ACHN (cell line): ENCODE measurements at places on chromosomes 1 and 21.

DNA sequence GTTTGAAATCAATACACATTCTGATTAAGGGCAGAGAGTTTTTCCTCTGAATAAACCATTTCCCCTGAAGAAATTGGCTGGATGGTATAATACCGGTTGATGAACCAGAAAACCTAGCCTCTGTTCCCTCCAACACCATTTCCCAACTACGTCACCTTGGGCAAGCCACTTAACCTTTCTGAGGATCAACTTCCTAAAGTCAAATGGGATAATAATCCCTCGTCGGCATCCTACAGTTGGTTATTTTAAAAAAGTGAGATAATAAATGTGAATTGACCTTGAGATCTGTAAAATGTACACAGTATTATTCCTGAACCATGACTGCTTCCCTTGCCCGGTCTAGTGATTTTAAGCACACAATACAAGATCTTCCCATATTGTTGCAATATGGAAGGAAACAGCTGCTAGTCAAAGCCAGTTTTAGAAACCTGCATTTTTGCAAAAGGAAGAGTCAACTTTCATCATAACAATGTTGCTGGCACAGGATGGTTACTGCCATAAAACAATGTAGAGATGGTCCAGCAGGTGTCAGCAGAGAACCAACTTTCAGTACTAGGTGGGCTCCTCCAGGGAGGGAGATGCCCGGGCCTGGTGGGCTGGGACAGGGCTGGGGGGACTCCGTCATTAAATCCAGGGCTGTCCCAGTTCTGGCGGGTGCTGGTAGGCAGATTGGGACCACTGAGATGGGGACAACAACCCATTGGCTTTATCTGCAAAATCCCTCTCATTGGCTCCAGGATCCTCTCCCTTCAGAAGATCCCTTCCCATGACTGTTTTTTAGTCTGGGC, 5.2 kb upstream of the HLX start:
- peak; percentile 49 for DNase-seq

GRCh38 chr1:219820551-219820950, 107.8 kb downstream of the SLC30A10 start:
- no peak for DNase-seq

DNA sequence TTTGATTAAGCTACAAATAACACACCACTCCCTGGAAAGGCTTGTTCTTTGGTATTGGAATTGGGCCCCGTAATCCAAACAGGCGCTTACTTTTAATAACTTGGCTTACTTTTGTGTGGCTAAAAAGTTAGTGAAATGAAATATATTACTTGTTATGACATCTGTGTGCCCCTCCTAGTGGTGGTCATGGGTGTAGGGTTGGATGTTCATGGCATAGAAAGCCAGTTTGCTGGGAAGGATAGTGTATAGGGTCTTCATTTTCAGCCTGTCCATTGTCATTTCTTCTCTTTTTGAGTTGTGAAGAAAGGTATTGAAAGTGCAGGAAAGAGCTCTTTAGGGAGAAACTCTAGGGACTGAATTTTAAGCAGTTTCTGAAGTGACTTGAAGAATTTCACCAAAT, 5.9 kb downstream of the CDC14A start:
- DNase-seq, result peak; percentile 19

DNA sequence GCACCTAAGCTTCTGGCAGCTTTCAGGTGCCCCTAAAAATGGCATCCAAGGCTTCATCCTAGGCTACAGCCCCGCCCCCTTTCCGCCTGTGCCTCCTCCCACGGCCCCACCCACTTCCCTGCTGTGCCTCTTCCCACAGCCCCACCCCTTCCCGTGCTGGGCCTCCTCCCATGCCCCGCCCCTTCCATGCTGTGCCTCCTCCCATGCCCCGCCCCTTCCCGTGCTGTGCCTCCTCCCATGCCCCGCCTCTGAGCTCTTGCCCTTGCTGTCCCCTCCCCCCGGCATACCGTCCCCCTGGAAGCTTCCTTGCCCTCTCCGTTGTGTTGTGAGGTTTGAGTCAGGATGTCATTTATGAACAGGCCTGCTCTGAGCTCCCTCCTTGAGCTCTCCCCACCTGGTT, 228.5 kb upstream of the AJAP1 start:
- no peak for DNase-seq

- no peak for DNase-seq
These were observed 859 bp downstream of the NFASC start for GRCh38 chr1:204871405-204872037.

GRCh38 chr21:38794978-38795377, 10.8 kb upstream of the ETS2 start:
- DNase-seq, result no peak

- peak; percentile 45 for DNase-seq
These were observed 423.5 kb upstream of the PROX1 start for GRCh38 chr1:213564215-213564659.

GRCh38 chr1:111234866-111235265, 7.4 kb downstream of the CHI3L2 start:
- DNase-seq, result peak; percentile 8

DNA sequence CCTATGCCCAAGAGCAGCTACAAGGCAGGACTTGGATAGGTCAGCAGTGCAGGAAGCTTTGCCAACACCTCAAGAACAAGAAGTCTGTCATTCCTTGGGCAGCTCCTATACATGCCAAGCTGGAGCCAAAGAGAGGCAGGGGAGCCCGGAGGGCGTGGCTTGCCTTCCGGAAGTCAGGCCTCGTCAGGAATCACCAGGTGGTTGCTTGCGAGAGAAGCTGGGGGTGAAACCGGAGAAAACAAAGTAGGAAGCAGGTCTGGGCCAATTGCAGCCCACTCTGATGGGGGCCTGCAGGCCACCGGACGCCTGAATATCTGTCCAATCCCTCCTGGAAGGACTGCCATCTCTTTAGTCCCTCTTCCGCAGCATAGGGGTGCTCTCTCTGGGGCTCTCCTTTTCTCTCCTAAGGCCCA, 794 bp upstream of the FAM76A start:
- DNase-seq, result no peak

DNA sequence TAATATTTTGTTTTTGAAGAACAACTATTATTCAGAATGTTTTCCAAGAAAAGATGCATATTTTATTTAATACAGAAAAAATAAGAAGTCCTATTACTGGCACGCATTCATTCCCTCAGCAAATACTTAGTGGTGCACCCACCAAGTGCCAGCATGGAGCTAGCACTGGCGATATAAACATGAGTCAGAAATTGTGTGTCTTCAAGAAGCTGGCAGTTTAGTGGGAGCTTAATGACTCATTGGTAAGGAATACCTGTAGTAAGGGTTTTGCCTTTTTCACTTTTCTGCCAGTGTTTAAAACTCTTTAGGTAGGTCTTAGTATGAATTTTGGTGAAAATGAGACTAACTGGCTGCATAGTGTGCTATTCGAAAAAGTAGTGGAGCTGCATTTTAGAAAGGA, 6.3 kb downstream of the MAGI3 start:
- peak; percentile 87 for DNase-seq

DNA sequence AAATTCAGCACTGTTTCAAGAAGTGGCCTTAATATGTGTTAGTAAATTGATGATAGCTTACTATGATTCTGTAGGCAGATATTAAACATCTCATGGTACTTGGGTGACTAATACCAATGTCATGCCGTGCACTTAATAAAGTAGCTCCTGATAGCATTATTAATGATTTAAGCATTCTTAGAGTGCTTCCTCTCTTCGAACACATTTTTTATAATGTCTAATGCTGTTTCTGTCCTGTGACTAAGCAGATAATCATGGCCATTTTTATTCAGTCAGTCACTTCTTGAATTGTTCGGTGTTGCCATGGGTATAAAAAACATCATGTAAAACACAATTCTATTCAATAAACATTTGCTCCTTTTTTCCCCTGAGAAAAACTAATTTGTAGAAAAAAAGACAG, 804.6 kb upstream of the ADGRL4 start:
- DNase-seq, result peak; percentile 4

DNA sequence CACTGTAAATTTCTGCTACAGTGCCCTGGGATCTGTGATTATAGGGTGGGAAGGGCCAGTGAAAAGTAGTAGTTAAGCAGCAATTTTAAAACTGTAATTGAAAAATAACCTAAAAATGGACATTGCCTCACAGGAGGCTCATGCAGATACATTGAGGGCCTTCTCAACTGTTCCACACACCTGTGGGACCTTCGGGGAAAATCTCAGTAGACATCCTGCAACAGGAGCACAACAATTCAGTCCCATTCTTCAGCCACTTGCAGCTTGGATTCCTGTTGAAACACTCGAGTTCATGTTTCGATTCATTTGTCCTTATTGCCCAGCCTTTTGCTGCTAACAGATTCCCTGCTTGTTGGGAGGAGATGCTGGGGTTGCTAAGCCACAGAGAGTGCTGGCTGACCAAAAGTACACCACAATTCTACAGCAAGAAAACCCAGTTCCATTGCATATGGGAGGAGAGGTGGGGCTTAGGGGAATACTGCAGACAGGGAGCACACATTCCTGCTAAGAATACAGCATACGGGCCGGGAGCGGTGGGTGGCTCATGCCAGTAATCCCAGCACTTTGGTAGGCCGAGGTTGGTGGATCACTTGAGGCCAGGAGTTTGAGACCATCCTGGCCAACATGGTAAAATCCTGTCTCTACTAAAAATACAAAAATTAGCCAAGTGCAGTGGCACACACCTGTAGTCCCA, 4.5 kb downstream of the TMCC2 start:
- no peak for DNase-seq

- DNase-seq, result no peak
These were observed 67.7 kb upstream of the MPC2 start for GRCh38 chr1:168004531-168004930.

- DNase-seq, result no peak
These were observed 469.3 kb downstream of the LTN1 start for GRCh38 chr21:28523367-28523766.

DNA sequence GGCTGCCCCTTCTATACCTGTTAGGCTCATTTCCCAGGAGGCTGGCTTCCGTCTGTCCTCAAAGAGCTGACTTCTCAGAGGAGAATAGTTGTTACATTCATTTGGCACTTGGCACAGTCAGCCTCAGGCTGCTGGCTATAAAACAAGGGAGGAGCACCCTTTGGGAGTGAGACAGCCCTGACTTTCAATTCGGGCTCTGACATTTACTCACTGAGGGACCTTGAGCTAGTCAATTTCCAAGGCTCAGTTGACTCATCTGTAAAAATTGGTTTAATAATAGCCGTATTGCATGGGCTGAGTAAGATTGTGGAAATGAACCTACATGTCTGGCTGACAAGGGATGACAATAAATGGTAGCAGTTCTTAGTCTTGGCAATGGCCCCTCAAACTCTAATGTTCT, 13.7 kb downstream of the ALX3 start:
- DNase-seq, result no peak

DNA sequence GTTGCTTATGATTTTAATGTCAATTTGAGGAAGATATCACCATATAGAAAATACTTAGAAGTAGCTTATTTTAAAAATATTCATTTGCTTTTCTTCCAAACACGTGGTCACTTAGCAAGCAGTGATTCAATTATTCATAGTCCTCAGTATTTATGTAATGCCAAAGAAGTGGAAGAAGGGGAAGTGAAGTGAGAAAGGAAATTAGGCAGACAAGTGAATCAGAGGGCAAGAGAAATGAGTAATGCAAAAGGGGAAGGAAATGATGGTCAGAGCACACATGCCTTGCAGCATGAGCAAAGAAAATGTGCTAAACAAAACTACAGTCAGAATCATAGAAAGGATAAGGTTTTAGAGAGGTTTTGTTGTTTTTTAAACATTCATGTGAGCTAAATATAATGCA, 31.8 kb downstream of the SDCCAG8 start:
- peak; percentile 61 for DNase-seq

DNA sequence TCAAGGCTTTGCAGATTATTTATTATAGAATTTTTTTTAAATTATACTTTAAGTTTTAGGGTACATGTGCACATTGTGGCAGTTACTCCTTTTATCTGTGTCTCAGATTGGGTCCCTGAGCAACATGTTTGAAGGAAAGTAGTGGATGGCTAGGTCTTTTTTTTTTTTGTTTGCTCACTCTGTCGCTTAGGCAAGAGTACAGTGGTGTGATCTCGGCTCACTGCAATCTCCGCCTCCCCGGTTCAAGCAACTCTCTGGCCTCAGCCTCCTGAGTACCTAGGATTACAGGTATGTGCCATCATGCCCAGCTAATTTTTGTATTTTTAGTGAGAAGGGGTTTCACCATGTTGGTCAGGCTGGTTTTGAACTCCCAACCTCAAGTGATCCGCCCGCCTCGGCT, 39.6 kb upstream of the KIF21B start:
- DNase-seq, result no peak

GRCh38 chr1:7198664-7199063, 413.4 kb downstream of the CAMTA1 start:
- DNase-seq, result no peak

- DNase-seq, result peak; percentile 42
These were observed 3.9 kb upstream of the CD1C start for GRCh38 chr1:158285756-158286241.

- no peak for DNase-seq
These were observed 44.9 kb upstream of the TSPAN2 start for GRCh38 chr1:115134231-115134630.

GRCh38 chr1:17059391-17060305, 5.8 kb upstream of the SDHB start:
- DNase-seq, result peak; percentile 72

GRCh38 chr1:228515200-228515834, 28.1 kb downstream of the RNF187 start:
- peak; percentile 56 for DNase-seq

GRCh38 chr1:167516404-167517388, 1.6 kb downstream of the CD247 start:
- DNase-seq, result no peak

- no peak for DNase-seq
These were observed 157.3 kb downstream of the PEX14 start for GRCh38 chr1:10631811-10632593.

DNA sequence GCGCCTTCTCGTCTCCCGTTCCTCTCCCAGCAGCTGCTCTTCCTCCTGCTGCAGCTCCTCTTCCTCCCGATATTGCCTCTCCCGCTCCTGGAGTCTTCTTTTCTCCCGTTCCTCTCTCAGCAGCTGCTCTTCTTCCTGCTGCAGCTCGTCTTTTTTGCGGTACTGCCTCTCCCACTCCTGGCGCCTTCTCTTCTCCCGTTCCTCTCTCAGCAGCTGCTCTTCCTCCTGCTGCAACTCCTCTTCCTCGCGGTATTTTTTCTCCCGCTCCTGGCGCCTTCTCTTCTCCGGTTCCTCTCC, 5.3 kb downstream of the TCHH start:
- no peak for DNase-seq

DNA sequence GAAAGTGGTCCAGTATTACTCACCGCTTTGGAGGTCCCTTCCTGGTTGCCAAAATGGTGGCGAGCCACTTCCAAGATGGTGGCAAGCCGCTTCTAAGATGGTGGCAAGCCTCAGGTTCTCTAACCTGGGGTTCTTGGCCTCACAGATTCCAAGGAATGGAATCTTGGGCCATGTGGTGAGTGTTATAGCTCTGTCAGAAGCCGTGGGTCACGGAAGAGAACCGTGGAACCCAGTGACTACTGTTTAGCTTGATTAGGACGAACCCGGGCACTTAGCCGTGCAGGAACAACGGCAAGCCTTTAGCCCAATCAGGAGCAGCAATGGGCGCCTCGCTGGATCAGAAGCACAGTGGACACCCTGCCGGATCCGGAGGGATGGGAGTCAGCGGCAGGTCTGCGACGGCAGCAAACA, 356.2 kb upstream of the TMPRSS15 start:
- DNase-seq, result no peak

GRCh38 chr1:76770979-76771378, 96.3 kb upstream of the ST6GALNAC5 start:
- DNase-seq, result no peak
